ENCODE measurements at places on chromosomes 12 and 14. TPM values are rescaled to one million over a fixed set of nuclear protein-coding genes. Genes with fewer than 3 reads are reported as not detected.

Gene MTRFR
- 4.8 TPM for total RNA-seq

Gene CCDC198
- not detected for total RNA-seq

Gene GLS2
- total RNA-seq: under 0.01 TPM

Gene GLI1
- 0.78 TPM for total RNA-seq

Gene LRRC10
- not detected for total RNA-seq

Gene LBHD2
- not detected for total RNA-seq

Gene SETD3
- total RNA-seq: 46.3 TPM

Gene ALDH1L2
- total RNA-seq: 18.4 TPM

Gene PLEKHH1
- total RNA-seq: 0.98 TPM

Gene FAIM2
- total RNA-seq: 0.37 TPM

Gene NEUROD4
- not detected for total RNA-seq

Gene CRY1
- 14.5 TPM for total RNA-seq

Gene REM2
- not detected for total RNA-seq

Gene LRTM2
- not detected for total RNA-seq

Gene BHLHE41
- total RNA-seq: 1.1 TPM

Gene ACSM4
- not detected for total RNA-seq

Gene HSPB8
- total RNA-seq: 4.3 TPM

Gene PAX9
- total RNA-seq: 0.39 TPM

Gene TCP11L2
- 22.0 TPM for total RNA-seq

Gene CCNB1IP1
- 30.5 TPM for total RNA-seq

Gene CARMIL3
- not detected for total RNA-seq

Gene MMP19
- total RNA-seq: 9.2 TPM

Gene IL31
- not detected for total RNA-seq

Gene MYH6
- not detected for total RNA-seq

Gene NKX2-8
- total RNA-seq: not detected

Gene TMEM119
- 143 TPM for total RNA-seq

Gene C12orf42
- total RNA-seq: not detected

Gene SPX
- under 0.01 TPM for total RNA-seq

Gene MED6
- 27.2 TPM for total RNA-seq

Gene DENR
- total RNA-seq: 35.2 TPM

All from subcutaneous preadipocyte (primary cell).